T-cell (primary cell): ENCODE measurements at places on chromosomes 7 and 10.

GRCh38 chr7:38242814-38243213 lies 30.6 kb downstream of the TARP start:
- no peak for DNase-seq

DNA sequence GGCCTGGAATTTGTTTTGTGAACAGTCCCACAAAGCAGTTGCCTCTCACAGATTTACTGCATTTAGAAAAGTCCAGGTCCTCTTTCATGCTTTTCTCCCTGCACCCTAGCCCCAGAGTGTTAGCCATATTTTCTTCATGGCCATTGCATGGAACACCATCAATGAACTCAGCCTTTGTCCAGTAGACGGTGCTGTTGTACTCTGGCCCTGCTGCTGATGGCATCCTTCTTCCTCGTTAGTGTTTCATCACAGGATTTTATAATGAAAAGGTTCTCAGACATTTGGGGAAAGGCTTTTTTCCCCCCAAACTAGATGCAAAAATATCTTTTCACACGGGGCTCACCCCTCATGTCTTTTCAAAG lies 93.0 kb upstream of the SLC25A13 start:
- no peak for DNase-seq

DNA sequence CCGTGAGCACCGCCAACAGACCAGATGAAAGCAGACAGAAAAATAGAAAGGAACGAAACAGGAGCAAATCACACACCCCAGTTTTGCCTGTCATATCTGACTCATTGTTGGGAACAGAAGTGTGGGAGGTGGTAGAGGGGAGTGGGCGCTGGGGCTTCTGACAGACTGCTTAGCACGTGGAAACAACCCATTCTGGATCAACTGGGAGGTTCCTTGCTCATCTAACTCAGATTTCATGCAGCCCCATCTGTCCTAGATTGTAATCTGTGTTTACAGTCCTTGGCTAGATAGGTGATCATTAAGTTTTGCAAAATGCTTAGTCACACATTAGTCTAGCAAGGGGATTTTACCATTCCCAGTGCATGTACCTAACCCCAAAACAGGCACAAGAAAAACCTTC lies 154.1 kb downstream of the NRP1 start:
- DNase-seq, result no peak

DNA sequence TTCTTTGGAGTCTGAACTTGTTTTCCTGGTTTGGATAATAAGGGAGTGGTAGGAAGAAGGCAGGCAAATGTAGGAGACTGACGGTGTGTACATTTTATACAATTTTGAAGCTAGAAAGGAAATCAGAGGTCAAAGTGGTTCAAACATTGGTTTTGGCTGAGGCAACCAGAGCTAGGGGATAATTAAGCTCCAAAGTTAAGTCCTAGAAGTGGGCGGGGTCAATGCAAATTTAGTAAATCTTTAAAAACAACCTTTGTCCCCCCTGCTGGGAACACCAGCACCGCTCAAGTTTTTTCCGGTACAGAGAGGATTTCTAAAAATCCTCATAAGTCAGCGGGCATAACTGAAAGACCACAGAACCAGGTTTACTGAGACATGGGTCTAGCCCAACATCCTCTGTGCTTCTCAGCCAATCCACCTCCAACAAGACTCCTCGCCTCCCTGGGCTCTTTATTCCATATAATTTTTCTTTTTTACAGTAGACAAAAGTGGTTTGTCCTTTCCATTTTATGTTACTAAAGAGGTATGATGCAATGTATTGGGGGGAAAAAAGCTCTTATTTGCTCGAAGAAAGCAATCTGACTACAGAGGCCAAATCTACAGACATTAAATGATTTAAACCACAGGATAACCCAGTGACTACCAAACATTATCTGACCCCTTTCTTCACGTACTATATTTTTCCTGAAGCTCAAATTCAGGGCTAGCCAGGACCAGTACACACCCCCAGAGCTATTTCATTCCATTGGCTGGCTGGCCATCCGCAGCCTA lies 1.6 kb downstream of the GLUD1 start:
- no peak for DNase-seq

DNA sequence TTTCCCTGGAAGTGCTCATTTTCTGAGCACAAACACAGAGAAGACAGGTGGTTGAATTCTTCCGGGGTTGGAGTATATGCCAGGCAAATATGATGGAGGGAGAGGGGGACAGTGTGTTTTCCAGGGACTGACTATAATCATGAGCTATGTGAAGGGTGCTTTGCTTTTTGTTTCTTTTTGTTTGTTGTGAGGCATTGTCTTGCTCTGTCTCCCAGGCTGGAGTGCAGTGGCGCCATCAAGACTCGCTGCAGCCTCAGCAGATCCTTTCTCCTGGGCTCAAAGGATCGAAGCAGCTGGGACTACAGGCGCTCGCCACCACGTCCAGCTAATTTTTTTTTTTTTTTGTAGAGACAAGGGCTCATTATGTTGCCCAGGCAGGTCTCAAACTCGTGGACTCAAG lies 47.3 kb upstream of the CPN1 start:
- no peak for DNase-seq

DNA sequence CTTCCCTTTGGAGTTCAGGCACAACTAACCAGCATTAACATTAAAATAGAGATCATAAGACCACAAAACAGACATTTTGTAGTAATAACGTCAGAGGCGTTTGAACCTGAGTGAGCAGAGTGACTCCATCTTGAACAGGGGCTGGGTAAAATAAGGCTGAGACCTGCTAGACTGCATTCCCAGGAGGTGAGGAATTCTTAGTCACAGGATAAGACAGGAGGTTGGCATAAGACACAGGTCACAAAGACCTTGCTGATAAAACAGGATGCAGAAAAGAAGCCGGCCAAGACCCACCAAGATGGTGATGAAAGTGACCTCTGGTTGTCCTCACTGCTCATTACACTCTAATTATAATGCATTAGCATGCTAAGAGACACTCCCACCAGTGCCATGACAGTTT lies 493.2 kb upstream of the AUTS2 start:
- DNase-seq, result no peak

DNA sequence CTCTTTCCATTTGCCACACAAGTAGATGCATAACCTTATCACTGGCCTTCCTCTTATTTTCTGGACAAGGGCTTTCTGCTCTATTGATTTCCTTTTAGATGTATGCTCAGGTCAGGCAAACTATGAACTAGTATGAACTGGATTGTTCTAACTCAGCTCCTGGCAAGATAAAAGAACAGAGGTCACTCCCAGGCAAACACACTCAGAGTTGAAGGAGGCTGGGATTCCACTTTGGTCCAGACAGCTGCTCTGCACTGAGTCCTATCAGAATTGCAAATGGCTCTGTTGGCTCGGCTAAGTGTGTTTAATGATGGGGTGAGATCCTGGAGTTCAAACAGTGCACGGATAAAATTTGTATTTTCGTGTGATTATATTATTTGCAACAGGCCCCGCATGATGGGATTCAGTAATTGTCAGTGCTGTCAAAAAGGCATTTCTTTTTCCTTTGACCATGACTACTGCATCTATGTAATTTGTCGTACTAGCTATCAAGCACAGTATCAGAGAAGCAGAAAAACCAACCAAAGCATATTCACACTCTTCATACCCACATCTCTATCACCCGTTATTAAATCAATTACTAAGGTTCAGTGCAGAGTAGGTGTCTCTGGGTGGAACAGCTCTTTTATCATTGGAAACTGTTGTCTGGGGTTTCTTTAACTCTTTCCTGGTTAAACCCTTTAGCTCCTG lies 288.1 kb upstream of the PRKCQ start:
- DNase-seq, result no peak

- no peak for DNase-seq
Observed at GRCh38 chr7:124489925-124490324, 275.7 kb downstream of the GPR37 start.

GRCh38 chr10:100248820-100249219 lies 18.6 kb downstream of the CWF19L1 start:
- DNase-seq, result no peak

GRCh38 chr7:156438011-156438410 lies 202.6 kb upstream of the RNF32 start:
- DNase-seq, result no peak

DNA sequence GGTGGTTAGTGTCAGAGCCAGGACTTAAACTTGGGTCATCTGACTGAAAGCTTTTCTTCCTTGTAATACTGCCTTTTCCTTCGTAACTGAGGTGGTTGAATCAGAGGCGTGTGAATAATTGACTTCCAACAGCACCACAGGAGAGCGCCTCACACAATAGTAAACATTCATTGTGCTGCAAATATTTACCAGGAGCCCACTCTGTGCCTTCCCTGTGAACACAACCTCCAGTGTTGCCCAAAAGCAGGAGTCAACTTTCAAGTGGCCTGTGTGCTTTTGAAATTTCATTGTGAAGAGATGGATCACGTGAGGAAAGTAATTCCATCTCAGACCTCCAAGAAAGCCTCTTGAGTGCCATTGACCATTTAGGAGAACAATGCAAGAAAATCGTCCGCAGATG lies 60.2 kb downstream of the ADRA2A start:
- DNase-seq, result no peak

DNA sequence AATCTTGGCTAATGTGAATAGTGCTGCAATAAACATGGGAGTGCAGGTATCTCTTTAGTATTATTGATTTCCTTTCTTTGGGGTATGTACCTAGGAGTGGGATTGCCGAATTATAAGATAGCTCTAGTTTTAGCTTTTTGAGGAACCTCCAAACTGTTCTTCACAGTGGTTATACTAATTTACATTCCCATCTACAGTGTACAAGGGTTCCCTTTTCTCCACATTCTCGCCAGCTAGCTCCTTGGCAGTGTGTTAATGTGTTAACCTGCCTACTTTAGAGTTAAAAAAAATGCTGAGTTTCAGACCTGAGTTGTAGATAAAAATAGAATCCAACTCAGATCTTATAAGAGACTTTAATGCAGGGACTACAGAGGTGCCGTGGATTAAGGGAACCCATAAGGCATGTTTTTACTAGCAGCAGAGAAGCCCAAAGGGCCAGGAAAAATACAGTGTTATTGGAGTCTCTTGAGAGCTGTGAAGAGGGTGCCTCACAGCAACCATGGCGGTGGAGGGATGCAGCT lies 35.4 kb downstream of the CDK13 start:
- DNase-seq, result no peak

GRCh38 chr10:67533376-67533775 lies 162.6 kb downstream of the CTNNA3 start:
- no peak for DNase-seq
